ENCODE measurements at places on chromosomes 6 and 20.

GRCh38 chr20:52031563-52032303, 159.8 kb downstream of the ZFP64 start:
- DNase-seq: peak; percentile 20

DNA sequence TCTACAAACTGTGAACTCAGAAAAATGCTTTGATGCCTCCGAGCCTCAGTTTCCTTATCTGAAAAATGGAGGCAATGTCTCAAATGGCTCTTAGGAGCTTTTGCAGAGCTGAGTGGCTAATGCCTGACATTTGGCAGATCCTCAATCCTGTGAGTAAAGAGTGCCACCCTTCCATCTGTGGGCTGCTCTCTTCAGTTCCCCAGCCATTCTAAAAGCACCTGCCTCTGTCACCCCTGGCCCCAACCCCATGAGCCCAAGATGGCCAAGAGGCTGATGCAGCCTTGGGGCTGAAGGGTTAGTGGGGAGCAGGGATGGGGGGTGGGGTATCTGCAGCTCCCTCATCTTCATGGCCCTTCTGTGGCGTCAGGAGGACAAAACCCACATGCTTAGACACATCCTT, 14.5 kb upstream of the GUCA1A start:
- no peak for DNase-seq

GRCh38 chr6:168264593-168265335, 54.8 kb downstream of the DACT2 start:
- no peak for DNase-seq

- no peak for DNase-seq
Observed at GRCh38 chr20:39310363-39310995, 348.3 kb downstream of the DHX35 start.

DNA sequence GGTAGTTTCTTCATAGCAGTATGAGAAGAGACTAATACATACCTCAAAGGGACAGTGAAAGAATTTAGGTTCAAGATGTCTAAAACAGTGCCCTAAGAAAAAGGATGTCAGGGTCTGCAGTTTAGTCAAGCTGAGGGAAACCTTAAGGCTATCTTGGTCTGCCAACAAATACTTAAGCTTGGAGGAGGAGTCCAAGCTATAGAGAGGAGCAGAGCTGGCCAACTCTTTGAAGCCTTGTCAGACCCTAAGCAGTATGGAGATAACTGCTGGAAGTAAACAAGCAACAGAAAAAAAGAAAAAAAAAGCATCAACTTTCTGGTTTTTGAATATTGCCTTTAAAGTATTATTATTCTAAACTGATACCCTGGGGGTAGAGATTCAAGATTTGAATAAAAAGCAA, 1518.1 kb downstream of the GRIK2 start:
- DNase-seq: no peak
